GM12865 (cell line): ENCODE measurements at places on chromosomes 4 and X.

DNA sequence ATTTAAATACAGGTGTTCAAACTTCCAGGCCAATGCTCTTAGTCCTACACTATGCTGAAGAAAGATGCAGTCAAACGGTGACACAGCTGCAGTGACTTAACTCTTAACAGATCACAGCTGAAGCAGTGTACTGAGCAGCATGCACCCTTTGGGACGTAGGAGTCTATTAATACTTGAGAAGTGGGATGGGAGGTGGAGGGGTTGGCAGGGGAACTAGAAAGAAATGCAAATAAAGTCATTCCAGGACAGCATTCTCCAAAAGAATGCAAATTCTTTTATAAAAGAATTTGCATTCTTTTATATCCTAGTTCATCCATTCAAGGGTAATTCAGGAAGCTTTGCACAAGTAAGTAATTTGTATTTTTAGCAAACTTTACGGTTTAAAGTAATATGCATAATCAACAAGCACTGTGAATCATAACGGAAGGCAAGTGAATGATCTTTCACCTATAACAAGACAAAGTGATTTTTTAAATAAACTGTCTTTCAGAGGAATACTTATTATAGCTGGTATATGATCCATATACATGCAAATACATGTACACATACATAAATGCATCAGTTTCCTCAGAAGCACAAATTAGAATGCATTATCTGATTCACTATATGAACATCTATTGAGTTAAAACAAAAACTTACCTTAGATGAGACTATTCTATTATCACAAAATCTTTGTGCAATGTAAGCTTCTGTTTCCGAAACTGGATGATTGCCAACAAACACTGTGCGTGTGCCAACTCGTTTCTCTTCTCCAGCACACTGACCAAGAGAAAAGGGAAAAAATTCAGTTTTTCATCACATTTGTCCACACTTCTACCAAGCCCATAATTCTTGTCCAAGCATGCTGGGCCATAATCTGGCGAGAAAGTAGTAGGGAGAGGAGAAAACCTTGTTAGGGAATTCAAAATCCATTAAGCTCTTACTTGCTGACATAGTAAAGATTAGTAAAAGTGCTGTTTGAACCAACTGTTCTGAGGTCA, 106.5 kb downstream of the ATP11C start:
- no peak for DNase-seq

GRCh38 chr4:48112017-48112667, 21.9 kb downstream of the TXK start:
- DNase-seq = no peak

DNA sequence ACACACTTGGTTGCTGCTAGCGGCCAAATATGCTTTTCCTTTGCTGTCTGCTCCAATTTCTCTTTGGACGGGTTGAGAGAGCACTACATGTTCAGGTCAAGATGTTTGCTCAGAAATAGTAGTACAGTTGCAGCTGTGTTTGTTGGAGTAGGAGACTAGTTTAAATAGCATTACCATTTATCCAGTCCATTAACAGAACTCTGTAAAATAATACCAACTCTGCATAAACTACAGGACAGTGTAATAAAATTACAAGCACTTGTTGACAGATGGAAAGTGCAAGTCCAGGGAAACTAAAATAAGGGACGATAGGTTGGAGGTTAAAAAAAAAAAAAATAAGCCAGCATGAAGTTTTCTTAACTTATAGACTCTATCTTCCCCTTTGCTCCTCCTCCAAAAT, 20.2 kb downstream of the SLIT2 start:
- no peak for DNase-seq

- DNase-seq = no peak
These were observed 70.3 kb downstream of the WFS1 start for GRCh38 chr4:6339818-6340445.

DNA sequence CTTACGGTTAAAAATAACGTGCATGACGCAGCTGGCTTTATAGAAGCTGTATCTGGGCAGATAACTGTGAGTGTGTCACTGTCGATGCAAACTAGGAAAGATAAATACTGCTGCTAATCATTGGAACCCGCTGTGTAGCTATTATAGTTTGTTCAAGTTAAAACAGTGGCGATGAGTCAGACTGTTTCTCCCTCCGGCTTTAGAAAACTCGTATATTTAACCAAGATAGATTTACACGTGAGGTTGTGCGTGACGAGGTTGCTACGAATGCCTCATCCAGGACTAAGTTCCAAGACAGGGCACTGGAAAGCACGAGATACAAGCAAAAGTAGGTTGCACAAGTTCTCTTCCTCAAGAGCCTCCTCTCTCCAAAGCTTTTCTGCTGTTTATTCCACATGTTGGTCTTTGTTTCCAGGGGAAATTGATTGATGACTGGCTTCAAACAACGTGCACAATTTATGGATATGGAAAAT, 270.7 kb downstream of the FBXW7 start:
- DNase-seq = no peak

DNA sequence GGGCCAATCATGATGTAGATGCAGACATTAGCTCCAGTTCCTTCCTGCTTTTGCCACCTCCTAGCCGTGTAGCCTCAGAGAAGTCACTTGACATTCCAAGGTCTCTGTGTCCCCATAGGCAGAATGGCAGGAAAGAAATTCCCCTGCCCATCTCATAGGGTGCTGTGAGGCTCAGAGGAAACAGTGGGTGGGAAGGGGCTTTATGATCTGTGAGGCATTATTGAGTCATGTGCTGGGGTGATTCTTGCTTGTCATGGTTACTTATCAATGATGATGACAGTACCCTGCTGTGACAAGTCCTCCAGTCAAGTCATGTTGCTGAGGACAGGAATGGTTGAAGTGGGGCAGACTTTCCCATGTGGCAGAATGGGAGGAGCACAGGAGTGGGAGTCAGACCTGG, 63.7 kb downstream of the MSX1 start:
- no peak for DNase-seq

GRCh38 chr4:160505724-160506123, 1402.8 kb downstream of the RAPGEF2 start:
- DNase-seq = no peak

GRCh38 chr4:151166636-151167035, 67.2 kb downstream of the RPS3A start:
- DNase-seq = no peak
